ENCODE measurements at places on chromosomes 6 and 20.

DNA sequence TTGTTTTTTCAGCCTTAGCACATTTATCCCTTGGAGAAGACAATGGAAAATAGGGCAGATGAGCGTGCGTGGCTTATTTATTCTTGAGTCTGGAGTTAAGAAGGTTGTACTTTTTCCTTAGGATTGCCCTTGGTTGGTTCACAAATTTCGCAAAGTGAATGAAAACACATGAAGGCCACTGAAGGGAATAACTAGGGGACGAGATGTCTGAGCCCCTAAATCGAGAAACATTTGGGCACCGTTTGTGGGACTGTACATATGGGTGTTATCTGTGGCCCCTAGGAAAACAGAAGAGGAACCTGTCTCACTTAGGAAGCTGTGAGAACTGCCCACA is 19.4 kb upstream of the TRIM27 start:
- no peak for DNase-seq

- no peak for DNase-seq
These were observed 193.5 kb downstream of the UNC5CL start for GRCh38 chr6:40845553-40845952.

DNA sequence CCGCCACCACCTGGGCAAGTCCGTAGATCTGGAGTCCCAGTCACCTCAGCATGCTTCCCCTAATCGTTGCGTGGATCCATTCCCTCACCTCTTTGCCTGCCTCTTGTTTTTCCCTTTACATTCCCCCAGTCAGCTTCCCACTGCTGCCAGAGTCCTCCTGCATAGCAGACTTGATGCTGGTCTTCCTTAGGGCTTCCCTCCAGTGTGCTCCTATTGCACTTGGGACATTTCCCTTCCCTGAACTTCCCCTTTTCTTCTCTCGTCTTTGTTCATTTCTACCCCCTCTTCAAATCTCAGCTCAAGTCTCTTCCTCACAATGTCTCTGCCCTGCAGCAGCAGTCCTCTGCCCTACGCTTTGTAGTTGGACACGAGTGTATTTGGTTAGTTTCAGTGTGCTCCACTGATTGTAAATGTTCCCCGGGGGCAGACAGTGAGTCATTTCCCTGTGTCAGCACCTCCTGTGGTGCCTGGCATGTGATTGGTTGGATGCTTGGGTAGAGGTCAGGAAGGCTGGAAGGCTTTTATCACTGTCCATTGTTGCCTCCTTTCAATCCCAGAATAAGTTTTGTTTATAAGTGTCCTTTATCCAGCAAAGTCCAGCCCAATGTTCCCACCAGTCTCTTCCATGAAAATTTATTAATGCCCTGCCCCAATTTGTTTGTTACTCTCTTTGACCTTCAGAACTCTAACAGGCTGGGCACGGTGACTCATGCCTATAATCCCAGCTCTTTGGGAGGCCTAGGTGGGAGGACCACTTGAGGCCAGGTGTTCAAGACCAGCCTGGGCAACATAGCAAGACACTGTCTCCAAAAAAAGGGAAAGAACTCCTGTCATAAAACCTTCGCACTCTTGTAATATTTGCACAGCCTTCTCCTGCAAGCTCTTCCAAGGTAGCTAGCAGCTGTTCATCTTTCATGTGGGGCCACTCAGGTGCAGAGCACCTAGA is 38.3 kb downstream of the FAM120B start:
- DNase-seq = no peak

DNA sequence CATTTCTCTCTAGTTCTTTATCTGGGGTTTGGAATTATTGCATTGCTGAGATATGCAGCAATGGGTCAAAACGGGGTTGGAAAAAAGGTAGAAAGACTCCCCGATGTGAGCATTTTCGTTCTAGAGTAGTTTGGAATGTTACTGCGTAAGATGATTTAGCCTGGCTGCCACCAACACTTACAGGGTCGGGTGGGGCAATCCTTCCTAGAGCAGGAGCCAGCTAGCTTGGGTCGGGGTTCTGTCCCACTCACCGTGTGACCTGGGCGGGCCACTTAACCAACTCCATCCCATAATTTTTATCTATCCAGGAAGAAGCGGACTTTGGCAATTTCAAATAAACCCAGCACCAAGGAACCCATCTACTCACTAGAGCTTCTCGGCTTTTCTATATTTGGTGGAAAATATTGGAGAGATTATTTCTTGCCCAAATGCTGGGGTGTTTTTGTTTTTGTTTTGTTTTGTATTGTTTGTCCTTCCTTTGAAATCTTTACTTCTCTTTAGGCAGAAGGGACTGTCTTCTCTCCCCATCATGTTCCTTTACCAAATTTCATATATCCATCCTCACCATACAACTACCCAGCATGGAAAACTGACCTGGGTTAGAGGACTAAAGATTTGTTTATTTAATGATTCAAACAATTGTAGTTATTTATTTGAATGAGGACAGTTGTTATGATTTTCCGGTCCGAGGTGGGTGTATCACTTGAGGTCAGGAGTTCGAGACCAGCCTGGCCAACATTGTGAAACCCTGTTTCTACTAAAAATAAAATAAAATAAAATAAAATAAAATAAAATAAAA is 72.4 kb downstream of the GPX5 start:
- no peak for DNase-seq

GRCh38 chr20:13288357-13288756 is 67.3 kb downstream of the ISM1 start:
- no peak for DNase-seq

DNA sequence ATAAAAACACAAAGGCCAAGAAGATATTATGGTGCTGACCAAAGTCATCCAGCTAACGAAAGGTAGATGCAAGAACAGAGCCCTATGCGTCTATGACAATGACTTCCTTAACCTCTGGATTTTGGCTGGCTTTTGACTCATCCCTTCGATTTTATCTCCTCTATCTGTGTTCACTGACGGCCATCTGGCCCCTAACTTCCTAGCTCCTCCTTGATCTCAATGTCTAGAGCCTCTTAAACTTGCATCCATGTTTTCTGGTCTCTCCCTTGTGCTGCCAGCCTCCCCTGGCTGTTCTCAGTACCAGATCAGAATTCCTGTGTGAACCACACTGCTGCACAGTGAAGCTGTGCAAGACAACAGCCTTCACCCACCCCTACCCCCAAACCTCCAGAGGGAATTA is 452.9 kb downstream of the UTRN start:
- DNase-seq = no peak

DNA sequence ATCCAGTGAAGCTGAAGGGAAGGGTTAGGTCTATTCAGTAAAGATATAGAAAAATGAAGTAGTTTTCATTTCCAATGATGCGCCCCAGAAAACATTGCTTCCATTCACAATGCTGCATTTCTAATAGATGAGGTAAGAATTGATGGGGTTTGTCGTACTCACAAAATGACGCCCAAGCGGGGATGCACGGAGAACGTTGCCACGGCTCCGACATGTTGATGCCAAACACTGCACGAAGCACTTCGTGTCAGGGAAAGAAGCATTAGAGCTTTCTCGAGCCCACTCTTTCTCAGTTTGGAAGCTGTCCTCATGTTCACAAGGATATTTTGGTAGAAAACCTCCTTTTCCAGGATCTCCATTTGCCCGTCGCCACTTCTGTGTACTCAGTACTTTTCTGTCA is 21.6 kb upstream of the MAFB start:
- no peak for DNase-seq

All from T-helper 22 cell (primary cell).